Thymus (tissue), 14 donors: ENCODE measurements at places on chromosomes 12 and 14.

- no peak for DNase-seq
Observed at GRCh38 chr14:102795060-102795925, 18.0 kb downstream of the TRAF3 start.

- no peak for DNase-seq
Observed at GRCh38 chr14:68820999-68821683, 28.3 kb upstream of the ZFP36L1 start.

DNA sequence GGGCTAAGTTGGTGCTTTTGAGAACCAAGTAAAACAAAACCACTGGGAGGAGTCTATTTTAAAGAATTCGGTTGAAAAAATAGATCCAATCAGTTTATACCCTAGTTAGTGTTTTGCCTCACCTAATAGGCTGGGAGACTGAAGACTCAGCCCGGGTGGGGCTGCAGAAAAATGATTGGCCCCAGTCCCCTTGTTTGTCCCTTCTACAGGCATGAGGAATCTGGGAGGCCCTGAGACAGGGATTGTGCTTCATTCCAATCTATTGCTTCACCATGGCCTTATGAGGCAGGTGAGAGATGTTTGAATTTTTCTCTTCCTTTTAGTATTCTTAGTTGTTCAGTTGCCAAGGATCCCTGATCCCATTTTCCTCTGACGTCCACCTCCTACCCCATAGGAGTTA, 1.8 kb upstream of the RAB5B start:
- DNase-seq, result no peak

DNA sequence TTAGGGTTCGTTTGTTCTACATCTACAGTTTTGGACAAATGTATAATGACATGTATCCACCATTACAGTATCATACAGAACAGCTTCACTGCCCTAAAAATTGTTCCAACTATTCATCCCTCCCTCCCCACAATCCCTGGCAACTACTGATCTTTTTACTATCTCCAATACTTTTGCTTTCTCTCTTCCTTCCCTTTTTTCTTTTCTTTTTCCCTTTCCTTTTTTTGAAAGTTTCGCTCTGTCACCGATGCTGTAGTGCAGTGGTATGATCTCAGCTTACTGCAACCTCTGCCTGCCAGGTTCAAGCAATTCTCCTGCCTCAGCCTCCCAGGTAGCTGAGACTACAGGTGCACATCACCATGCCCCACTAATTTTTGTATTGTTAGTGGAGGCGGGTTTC, 2.6 kb upstream of the ACOT4 start:
- DNase-seq, result no peak

- DNase-seq, result no peak
Observed at GRCh38 chr12:19994968-19995367, 373.4 kb upstream of the PDE3A start.

DNA sequence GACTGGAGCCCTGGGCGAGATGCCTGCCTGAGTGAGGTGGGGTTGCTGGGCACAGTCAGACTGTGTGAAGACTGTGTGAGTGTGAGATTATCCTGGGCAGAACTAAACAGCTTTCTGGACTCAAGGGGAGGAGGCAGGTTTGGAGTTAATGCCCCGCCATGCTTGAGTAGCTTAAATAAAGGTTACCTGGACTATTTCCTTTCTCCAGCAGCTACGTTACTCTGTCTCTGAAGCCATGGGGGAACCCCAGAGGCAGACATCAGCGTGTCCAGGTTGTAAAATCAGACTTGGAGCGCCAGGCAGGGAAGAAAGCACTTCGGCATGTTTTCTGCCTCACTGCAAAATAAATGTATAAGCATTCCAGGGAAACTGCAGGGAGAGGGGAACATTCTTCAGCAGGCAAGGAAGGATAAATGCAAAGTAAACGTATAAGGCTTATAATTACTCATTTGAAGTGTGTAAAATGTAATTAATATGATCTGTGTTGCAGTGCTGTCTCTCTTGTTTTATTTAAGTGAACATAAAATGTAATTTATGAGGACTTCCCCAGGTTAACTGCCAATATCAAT, 129.7 kb downstream of the CHST11 start:
- DNase-seq, result no peak

- no peak for DNase-seq
Observed at GRCh38 chr12:49975318-49975761, 2.6 kb downstream of the AQP6 start.

DNA sequence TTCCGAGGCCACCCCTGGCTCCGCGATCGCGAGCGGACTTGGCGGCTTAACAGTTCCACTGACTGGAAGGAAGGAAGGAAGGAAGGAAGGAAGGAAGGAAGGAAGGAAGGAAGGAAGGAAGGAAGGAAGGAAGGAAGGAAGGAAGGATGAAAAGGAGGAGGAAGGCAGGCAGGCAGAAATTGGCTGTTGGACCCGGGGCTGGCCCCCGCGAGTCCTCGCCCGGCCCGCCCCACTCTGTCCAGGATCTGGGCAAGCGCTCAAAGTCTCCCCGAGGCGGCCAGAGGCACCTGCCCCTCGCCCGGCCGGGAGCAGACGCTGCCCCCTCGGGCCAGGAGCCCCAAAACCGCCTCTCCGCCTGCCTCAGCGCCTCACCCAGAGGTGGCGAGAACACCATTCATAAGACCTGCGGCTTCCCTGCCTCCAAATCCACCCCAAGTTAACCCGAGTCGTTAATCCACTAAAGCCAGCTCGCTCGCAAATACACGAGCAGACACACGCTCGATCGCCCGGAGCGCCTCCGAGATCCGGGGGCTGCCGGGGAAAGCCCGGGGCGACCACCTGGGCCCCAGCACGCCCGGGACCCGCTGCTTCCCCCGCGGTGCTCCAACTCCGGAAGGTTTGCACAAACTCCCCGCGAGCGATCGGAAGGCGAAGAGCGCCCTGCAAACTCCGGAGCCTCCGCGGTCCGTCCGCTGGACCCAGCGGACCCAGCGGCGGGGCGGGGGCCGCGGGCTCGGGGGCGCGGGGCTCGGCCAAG, 844 bp downstream of the DPF3 start:
- DNase-seq, result no peak

DNA sequence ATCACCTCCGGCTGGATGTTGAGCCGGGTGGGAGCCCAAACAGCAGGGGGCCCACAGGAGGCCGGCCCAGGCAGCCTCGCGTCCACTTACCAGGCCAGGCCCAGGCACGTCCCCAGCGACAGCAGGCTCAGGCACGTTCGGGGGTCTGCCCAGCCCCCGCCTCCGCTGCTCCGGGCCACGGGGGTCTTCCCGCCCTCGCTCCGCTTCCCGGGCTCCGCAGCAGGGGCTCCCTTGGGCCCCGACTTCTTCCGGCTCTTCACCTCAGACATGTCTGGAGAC, 216 bp downstream of the IKBIP start:
- no peak for DNase-seq

GRCh38 chr14:93648440-93649168, 139.7 kb downstream of the PRIMA1 start:
- no peak for DNase-seq

DNA sequence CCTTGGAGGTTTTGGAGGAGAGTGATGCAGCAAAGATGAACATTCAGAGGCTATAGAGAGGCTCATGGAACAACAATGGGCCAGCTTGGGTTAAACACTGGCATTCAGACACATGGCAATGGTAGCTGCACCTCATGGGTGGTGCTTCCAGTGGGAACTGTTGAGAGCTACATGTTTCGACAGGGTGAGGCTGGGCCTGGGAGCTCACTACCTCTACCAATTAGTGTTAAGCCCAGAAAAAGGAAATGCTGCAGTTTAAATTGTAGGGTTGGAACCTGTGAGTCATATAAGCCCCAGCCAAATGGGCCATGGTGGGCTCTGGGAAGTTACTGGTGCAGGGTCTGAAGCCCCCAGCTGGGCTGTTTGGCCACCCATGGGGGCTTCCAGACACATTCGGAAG, 279.7 kb downstream of the ZFP36L1 start:
- no peak for DNase-seq

DNA sequence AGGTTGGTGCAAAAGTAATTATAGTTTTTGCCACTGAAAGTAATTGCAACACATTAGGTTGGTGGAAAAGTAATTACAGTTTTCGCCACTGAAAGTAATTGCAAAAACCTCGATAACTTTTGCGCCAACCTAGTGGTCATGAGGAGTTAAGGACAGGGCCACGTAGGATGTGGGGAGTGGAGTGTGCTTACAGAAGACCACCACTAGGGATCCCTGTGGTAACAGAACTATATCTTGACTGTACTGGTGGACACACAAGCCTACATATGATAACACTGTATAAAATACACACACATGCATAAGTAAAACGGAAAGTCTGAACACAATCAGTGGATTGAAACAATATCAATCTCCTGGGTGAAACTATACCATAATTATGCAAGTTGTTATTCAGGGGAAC, 187.4 kb upstream of the ABCD2 start:
- no peak for DNase-seq

DNA sequence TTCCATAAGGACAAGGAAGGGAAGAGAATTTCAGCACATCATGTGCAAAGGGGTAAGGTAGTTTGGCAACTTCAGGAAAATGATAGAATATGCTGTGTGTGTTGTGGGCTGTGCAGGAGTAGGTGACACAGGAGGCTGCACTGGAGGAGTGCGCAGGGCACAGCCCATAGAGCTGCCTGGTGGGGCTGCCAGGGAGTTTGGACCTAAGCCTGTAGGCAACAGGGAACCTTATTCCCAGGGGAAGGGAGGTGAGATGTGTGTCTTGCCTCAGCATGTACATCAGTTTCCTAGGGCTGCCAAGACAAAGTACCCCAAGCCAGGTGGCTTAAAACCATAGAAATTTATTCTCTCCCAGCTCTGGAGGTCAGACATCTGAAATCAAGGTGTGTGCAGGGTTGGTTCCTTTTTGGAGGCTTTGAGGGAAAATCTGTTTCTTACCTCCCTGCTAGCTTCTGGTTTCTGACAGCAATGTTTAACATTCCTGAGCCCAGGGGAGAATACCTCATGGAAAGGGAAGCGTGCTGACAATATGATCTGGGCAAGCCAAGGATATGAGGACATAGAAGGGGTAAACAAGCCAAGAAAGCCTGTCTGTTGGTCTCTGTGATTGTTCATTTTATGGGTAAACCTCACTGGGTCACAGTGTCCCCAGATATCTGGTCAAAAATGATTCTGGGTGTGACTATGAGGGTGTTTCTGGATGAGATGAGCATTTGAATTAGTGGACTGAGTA, 174.0 kb upstream of the NTF3 start:
- no peak for DNase-seq

- no peak for DNase-seq
Observed at GRCh38 chr14:20440882-20441281, 4.9 kb upstream of the KLHL33 start.

- DNase-seq, result no peak
Observed at GRCh38 chr14:73426877-73427276, 31.5 kb downstream of the NUMB start.

DNA sequence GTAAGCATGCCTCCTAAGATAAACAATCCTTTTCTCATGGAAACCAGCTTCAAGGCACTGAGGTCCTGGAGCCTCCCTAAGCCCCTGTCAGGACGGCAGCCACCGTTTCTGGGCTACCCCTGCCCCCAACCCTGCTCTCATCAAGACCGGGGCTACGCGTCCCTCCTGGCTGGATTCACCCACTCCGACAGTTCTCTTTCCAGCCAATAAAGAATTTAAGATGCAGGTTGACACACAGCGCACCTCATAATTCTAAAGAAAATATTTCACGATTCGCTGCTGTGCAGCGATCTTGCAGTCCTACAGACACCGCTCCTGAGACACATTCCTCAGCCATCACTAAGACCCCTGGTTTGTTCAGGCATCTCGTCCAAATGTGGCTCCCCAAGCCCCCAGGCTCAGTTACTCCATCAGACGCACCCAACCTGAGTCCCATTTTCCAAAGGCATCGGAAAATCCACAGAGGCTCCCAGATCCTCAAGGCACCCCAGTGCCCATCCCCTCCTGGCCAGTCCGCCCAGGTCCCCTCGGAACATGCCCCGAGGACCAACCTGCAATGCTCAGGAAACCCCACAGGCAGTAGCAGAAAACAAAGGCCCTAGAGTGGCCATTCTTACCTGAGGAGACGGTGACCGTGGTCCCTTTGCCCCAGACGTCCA, 336.3 kb downstream of the TMEM121 start:
- no peak for DNase-seq

DNA sequence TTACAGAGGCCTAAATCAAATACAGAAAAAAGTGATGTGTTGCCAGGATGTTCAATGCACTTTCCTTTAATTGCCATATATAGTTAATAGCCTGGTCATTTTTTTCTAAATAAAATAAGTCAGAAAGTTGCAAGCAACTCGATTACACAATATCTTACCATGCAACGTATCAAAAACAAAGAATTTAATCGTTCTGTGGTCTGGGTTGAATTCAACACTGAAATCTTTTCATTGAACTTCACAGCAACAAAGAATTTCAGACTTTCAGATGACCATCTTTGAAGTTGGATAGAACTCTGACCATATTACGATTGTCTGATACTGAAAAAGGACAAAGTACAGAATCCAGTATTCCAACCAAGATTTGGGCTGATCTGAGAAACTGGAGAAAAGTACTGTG, 231.9 kb downstream of the SLC25A21 start:
- no peak for DNase-seq

DNA sequence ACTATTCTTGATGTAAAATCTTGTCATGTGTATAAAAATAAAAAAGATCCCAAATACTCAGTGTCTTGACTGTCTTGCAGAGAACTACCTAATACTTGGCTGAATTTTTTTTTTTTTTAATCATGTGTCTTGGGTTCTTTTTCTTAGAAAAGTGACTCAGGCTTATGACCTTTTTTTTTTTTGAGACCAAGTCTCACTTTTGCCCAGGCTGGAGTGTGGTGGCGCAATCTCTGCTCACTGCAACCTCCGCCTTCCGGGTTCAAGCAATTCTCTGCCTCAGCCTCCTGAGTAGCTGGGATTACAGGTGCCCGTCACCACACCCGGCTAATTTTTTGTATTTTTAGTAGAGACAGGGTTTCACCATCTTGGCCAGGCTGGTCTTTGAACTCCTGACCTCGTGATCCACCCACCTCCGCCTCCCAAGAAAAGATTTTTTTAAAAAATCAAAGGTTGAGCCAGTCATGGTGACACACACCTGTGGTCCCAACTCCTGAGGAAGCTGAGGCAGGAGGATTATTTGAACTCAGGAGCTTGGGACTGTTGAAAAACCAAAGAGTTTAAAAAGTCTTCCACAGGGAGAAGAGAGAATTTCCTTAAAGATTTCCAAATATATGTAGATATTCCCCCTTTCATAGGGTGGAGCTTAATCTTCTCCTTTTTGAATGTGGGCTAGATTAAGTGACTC, 17.7 kb upstream of the TDG start:
- DNase-seq, result no peak

- DNase-seq, result no peak
Observed at GRCh38 chr12:100128512-100128908, 14.2 kb downstream of the BLTP3B start.

GRCh38 chr12:25322918-25323531, 72.3 kb upstream of the KRAS start:
- DNase-seq, result no peak

DNA sequence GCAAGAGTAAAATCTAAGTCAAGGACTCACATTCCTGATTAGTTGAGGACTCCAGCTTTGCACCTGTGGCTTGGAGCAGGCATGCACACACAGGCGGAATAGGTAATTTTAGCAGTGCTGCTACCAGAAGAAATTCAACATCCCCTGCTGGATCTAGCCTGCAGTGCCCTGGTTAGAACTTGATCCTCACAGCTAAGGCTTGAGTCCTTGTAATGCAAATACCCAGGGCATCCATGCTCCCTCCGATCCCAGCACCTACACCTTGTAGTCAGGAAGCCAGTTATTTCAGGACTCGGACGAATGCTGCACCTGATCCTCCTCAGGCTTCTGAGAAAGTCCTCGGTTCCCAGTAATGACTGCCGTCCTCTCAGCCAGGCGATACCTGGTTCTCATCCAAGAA, 309.0 kb upstream of the AMIGO2 start:
- no peak for DNase-seq

GRCh38 chr12:48105867-48106680, at the start of gene SENP1:
SENP1 (minus strand) TSS chr12:48106079; CDS start chr12:48101472, 4,607 bp downstream.
- peak; percentile 84 for DNase-seq

GRCh38 chr14:100552524-100553125, 34.6 kb downstream of the BEGAIN start:
- no peak for DNase-seq
